ENCODE measurements at places on chromosomes 1 and 21. TPM values are rescaled to one million over a fixed set of nuclear protein-coding genes. Genes with fewer than 3 reads are reported as not detected.
A peak's percentile ranks its signal among the peaks of the same experiment; 100 is the strongest.

Gene TMPRSS2
- total RNA-seq = not detected

Gene WNT9A
- 4.6 TPM for total RNA-seq

Gene DMBX1
- not detected for total RNA-seq

GRCh38 chr1:157880621-157881020, 39.0 kb upstream of the CD5L start:
- DNase-seq = no peak

GRCh38 chr1:24501371-24502064, 1.1 kb upstream of the RCAN3 start:
- peak; percentile 20 for DNase-seq

Gene WNT3A
- not detected for total RNA-seq

Gene SLAMF6
- total RNA-seq = 0.13 TPM

- peak; percentile 77 for DNase-seq
Measured at GRCh38 chr1:3522564-3523265, 68.2 kb downstream of the ARHGEF16 start.

Measured in muscle of leg (tissue), 16 donors.